ENCODE measurements at places on chromosomes 2 and 18. TPM values are rescaled to one million over a fixed set of nuclear protein-coding genes. Genes with fewer than 3 reads are reported as not detected.

MLPH gene
- total RNA-seq: 22.5 TPM

DNA sequence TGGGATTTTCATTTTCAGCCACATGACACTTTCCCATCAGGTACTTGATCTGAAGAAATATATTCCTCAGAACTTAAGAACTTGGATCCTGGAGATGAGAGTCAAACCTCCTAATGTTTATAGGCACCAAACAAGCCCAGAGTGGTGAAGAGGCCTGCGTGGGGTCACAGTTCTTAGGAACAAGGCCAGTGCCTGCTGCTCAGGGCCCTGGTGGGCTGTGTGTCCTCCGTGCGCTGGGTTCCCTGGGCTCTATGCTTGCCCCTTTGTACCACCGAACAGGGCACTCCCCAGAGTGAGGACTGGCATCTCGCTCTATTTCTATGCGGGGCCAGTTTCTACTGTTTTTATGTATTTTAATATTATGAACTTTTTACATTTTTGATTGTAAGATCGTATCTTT lies 76.0 kb upstream of the RBM44 start:
- H3K27me3 ChIP-seq: no peaks in the 10 kb centered on the region
- H3K27ac ChIP-seq: no peak overlapping the region
- no peak overlapping the region for H3K4me3 ChIP-seq
- peak; percentile 49 for DNase-seq
- peaks cover 13% of the 10 kb centered on the region for H3K36me3 ChIP-seq

CYS1 gene
- total RNA-seq: 5.5 TPM

DNA sequence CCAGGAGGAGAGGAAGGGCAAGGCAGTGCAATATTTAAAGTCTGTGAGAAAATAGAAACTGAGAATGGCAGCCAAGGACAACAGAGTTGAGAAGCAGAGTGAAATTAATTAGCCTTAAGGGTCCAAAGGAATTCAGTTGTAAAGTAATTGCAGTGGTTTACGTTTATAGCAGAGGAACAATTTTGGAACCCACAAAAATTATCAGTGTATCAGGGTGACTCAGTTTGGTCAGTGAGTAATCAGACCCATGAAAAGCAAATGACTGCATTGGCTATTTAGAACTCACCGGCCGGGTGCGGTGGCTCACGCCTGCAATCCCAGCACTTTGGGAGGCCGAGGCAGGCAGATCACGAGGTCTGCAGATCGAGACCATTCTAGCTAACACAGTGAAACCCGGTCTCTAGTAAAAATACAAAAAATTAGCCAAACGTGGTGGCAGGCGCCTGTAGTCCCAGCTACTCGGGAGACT lies 245.8 kb upstream of the SLC39A10 start:
- H3K36me3 ChIP-seq: no peaks in the 10 kb centered on the region
- DNase-seq: no peak
- no peak overlapping the region for H3K4me3 ChIP-seq

CLEC4F gene
- total RNA-seq: not detected

GRCh38 chr2:105754011-105754410 lies 9.3 kb downstream of the NCK2 start:
- H3K4me1 ChIP-seq: peaks cover 27% of the 10 kb centered on the region
- H3K36me3 ChIP-seq: peaks cover 5% of the 10 kb centered on the region
- no peak for DNase-seq

TTN gene
- total RNA-seq: not detected

DNA sequence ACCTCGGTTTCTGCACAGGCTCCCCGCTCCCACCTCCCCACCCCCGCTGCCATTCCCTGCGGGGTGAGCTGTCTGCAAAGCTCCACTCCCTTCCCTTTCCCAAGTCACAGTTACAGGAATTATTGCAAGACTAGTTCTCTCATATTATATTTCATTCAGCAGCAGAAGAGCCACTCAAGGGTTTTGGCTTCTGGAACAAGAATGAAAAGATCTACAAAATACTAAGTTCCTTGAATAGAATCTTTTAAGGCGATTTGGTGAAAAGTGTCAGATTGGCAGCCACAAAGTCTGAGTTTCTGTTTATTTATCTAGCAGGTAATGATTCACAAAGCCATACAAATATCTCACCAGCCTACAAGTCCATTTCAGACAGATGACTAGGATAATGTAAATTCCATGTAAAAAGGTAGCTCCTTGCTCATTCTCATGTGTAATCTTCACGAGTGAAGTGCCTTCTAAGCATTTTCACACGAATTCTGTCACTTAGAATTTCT lies 221.9 kb upstream of the RBBP8 start:
- H3K4me3 ChIP-seq: peak overlapping the region; percentile 78
- no peak for DNase-seq
- peak overlapping the region; percentile 90 for H3K27ac ChIP-seq
- H3K36me3 ChIP-seq: no peaks in the 10 kb centered on the region
- H3K4me1 ChIP-seq: peaks cover 27% of the 10 kb centered on the region
- H3K27me3 ChIP-seq: no peaks in the 10 kb centered on the region

IL37 gene
- total RNA-seq: not detected

VAMP5 gene
- not detected for total RNA-seq
